ENCODE measurements at places on chromosomes 12 and 14. TPM values are rescaled to one million over a fixed set of nuclear protein-coding genes. Genes with fewer than 3 reads are reported as not detected.

GRCh38 chr12:67804168-67804567 is 155.6 kb downstream of the DYRK2 start:
- no peak overlapping the region for H3K27ac ChIP-seq
- no peak for DNase-seq
- no peaks in the 10 kb centered on the region for H3K36me3 ChIP-seq
- H3K4me1 ChIP-seq = no peaks in the 10 kb centered on the region
- no peaks in the 10 kb centered on the region for H3K27me3 ChIP-seq

- no peaks in the 10 kb centered on the region for H3K27me3 ChIP-seq
- no peak overlapping the region for H3K4me3 ChIP-seq
- no peak for DNase-seq
- no peaks in the 10 kb centered on the region for H3K4me1 ChIP-seq
These were observed 9.7 kb downstream of the DNM1L start for GRCh38 chr12:32688786-32689185.

GRCh38 chr14:32426586-32427388 is 97.7 kb downstream of the AKAP6 start:
- H3K27me3 ChIP-seq = no peaks in the 10 kb centered on the region
- DNase-seq = no peak
- no peak overlapping the region for H3K4me3 ChIP-seq
- H3K27ac ChIP-seq = no peak overlapping the region

GRCh38 chr12:132284071-132284826 is 45.1 kb downstream of the GALNT9 start:
- DNase-seq = no peak
- H3K4me3 ChIP-seq = no peak overlapping the region
- H3K36me3 ChIP-seq = no peaks in the 10 kb centered on the region
- no peaks in the 10 kb centered on the region for H3K4me1 ChIP-seq
- no peaks in the 10 kb centered on the region for H3K27me3 ChIP-seq

DNA sequence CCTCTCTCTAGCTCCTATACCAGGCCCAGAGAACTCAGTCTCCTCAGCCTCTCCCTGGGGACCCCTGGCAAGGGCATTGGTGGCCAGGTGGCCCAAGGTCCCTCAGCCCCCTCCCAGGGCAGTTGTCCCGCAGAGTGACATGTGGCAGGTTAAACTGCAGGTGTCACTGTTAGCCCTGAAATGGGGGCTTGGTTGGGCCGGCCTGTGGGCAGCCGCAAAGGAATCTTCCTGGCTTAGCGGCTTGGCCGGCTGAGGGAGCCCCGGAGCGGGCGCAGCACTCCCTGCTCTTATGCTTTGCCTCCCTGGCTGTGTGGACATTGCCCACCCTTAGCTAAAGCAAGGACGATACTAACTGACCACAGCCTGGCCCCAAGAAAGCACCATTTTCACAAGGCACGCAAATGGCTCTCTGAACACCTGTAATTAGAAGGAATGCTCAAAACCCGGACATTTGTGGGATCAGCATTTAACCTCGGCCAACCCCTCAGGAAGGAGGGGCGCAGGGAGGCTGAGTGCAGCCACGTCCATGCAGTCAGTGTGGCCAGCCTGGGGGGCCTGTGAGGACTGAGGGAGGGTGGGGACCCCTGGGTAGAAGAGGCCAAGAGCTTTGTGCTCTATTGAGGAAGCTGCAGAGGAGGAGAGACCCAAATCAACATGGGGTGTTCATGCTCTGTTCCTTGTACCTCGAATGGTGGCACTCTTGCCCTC is 82.2 kb downstream of the PAPOLA start:
- no peaks in the 10 kb centered on the region for H3K36me3 ChIP-seq
- no peak overlapping the region for H3K4me3 ChIP-seq
- H3K27ac ChIP-seq = no peak overlapping the region
- no peaks in the 10 kb centered on the region for H3K4me1 ChIP-seq

KCNK10 gene
- total RNA-seq = 0.70 TPM

SAMD15 gene
- total RNA-seq = not detected

ST8SIA1 gene
- total RNA-seq = 1.6 TPM
